Stimulated activated CD4-positive, alpha-beta T cell treated with anti-CD3 and anti-CD28 coated beads, Interleukin-12 subunit alpha, Interleukin-12 subunit beta, amount 100 ng/mL, for 24 hours (primary cell): ENCODE measurements at places on chromosomes 16 and 17.

DNA sequence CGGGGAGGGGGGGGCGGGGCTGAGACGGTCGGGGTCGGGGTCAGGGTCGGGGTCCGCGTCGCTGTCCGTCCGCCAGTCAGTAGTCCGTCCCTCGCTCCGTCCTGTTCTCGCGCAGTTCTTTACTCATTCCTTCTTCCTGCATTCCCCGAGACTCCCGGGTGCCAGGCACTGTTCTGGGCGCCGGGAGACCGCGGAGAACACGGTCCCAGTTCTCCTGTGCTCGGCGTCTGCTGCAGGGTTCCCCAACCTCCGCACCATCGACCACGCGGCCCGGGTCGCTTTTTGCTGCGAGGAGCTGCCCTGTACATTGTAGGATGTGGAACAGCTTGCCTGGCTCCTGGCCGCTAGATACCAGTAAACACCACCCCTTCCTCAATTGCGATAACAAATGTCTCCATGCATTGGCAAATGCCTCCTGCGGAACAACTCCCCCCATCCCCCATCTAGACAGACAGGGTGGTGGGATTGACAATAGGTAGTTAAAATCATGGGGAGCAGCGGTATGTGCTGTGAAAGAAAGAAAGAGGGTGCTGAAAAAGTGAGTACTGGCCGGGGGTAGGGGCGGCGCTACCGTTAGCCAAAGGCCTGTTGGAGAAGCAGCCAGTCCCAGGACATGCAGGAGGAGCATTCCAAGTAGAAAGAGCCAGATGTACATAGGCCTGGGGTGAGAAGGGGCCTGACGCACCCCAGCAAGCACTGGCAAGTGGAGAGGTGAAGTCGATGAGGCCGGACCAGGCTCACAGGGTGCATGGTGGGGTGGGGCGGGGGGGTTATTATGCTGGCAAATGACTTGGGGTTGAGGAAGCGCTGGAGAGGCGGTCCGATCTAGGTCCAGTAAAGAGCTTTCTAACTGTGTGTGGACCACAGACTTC, 631 bp downstream of the TRAF7 start:
- no peak for DNase-seq

DNA sequence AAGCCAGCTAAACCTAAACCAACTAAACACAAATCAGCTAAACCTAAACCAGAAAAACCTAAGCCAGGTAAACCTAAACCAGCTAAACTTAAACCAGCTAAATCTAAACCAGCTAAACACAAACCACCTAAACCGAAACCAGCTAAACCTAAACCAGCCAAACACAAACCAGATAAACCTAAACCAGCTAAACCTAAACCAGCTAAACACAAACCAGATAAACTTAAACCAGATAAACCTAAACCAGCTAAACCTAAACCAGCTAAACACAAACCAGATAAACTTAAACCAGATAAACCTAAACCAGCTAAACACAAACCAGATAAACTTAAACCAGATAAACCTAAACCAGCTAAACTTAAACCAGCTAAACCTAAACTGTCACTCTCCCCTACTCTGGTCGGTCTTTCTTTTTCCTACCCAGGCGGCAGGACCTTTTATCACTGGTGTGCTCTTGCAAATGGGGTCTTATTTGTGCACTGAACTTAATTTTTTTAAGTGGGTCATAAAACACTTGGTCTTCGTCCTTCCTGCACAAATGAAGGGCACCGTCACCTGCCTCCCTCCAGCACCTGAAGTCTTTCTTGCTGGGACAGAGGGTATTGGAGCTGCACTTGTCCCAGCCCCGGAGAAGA, 7.2 kb downstream of the EVPL start:
- no peak for DNase-seq

DNA sequence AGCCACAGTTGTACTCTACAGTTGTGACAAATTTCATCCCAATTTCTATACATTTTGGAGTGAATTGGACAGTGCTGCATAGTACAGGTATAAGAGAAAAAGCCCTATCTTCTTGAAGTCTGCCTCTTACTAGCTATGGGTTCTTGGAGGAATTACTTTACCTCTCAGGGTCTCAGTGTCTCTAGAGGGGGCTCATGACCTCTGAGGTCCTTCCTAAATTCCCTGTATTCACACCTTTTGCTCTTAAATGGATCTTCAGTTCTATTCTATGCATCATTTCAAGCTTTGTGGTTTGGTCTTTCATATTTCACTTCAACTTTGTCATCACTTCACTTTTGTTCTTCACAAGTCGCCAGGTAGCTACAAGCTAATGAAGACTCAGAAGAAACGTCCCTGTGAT, 71.2 kb upstream of the ERCC4 start:
- DNase-seq: no peak

DNA sequence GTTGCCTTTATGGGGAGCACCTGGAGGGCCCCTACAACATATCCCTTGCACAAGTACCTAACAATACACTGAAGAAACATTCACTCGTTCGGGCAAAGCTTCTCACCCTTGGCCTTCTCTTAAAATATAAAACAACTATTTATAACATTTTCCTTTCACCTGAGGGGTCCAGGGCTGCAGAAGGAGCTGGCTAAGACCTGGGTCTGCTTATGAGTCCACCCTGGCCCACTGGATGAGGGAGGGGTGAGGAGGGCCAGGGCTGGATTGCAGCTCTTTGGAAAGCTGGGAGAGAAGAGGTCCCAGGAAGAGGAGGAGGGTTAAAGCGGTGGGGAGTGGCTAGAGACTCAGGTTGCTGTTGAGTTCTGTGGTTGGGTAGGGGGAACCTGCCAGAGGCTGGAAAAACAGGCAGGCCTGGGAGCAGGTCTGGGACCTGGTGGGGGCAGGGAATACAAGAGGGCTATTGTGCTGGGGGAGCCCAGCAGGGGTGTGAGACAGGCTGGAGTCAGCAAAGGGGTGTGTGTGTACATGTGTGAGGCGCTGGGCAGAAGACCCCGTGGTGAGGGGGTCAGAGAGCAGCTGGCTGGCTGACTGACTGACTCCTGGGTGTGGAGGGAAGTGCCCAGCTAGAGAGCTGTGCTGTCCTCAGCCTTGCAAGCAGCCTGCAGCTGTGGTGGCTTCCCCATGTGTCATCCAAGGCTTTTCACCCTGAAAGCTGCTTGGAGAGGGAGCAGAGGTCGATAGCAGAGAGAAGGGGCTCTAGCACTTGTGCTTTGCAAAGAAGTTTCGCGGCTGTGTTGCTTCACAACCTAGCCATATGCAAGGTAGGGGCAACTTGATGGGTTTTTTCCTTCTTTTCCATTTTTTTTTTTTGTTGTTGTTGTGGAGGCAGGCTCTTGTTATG, 10.2 kb upstream of the MRC2 start:
- DNase-seq: no peak

- DNase-seq: no peak
Measured at GRCh38 chr17:64984181-64984580, 64.9 kb upstream of the LRRC37A3 start.

DNA sequence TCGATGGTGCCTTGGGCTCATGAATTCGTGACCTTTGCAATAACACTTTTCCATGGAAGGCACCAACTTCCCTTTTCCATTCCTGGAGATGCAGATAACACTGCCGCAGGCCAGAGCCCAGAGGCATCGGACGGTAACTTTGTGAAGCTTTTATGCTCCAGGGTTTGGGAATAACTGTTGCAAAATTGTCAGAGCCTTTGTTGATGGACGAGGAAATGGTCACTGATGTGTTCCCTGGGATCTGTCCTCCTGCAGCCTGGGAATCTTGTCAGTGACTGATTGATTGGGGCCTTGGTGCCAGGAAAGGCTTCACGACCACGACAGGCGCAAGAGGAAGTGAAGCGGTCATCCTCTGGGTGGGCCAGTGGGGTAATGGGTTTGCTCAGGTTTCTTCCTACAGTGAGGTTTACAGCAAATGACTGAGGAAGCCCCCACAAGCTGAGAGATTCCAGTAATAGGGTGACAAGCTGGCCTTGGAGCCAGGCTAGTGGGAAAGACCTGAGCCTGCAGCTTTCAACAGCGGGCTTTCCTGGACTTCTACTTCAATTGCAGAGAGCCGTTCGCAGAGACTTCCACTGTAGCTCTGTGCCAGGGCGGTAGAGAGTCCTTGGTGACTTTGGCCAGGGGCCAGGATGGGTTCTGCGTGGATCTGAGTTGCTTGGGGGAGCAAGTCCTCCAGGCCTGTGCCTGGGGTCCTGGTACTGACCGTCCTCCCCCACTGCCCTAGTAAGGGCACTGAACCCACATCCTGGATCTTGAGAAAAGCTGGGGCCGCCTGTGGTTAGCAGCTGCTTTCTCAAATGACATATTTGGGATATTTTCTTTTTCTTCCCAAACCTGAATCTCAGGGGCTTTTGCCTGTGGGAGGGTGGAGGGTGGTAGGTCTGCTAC, 37.6 kb downstream of the PGS1 start:
- DNase-seq: no peak

- no peak for DNase-seq
Measured at GRCh38 chr16:12985516-12985915, 84.1 kb downstream of the SHISA9 start.

DNA sequence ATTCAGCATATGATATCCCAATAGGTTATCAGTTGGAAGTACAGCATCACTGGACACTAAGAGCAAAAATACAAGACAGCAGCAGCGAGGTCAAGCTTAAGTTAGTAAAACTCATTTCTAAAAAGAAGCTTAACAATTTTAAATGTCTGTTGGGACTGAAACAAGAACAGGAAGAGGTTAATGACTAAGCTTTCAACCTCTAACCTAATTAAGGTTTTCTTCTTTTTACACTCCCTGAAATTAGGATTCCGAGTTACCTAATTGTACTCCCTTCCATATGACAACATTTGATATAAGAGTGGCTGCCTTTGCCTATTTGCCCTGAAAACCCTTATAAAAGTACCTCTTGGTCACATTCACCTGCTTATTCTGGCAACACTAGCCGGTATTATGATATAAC, 34.3 kb downstream of the CPSF4L start:
- no peak for DNase-seq

DNA sequence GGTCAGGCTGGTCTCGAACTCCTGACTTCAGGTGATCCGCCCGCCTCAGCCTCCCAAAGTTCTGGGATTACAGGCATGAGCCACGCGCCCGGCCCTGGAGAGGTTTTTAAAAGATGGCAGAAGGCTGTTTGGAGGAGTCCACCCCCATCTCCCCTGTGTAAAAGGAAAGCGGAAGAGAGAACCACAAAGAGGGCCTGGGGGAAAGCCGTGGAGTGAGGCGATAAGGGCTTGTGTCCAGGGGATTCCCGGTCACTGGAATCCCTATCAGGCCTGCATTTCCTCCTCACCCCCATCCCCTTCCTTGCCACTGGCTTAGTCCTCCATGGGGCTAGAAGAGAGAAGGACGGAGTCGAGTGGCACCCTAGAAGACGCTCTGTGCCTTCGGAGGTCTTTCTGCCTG, at the start of gene GP1BA:
TSS of gene GP1BA (plus strand) at position 315 of the 400 bp plus-strand sequence. CDS start 328 bp downstream, outside the sequence.
- no peak for DNase-seq
